ENCODE measurements at places on chromosomes 16 and 17.

- no peak for DNase-seq
Observed at GRCh38 chr17:75983501-75984181, 4.6 kb downstream of the TEN1 start.

GRCh38 chr16:12026741-12027490 lies 50.4 kb downstream of the SNX29 start:
- no peak for DNase-seq

DNA sequence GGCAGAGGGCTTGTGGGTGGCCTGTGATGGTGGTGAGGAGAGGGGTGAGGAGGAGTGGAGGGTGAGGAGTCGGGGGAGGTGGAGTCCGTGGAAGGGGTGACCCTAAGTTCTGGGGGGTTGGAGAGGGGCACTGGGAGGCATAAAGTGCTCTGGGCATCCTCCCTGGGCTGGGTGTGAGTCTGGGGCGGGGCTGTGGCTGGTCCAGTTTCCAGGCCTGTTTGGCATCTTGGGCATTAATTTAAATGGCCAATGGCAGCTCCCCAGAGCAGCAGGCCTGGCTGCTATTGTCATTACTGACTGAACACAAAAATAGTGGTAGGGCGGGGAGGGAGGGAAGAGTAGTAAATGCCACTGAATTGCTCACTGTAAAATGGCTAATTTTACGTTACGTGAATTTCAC lies 7.7 kb upstream of the ARHGAP23 start:
- no peak for DNase-seq

DNA sequence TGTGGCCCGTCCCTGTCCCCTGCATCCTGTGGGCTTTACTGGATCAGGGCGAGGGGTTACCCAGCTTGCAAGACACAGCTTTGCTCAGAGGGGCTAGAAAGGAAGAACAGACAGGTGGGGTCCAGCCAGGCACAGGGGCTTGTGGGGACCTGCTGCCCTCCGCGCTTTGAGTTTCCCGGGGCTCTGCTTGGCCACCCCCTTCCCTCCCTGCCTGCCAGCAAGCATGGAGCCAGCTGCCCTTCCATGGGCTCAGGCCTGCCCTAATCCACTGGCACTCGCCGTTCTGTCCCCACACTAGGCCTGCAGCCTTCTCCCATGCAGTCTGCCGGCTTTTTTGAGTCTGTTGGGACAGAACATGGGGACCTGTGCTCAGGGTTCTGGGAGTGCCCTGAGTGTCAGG lies 3.4 kb downstream of the SNN start:
- DNase-seq: no peak

DNA sequence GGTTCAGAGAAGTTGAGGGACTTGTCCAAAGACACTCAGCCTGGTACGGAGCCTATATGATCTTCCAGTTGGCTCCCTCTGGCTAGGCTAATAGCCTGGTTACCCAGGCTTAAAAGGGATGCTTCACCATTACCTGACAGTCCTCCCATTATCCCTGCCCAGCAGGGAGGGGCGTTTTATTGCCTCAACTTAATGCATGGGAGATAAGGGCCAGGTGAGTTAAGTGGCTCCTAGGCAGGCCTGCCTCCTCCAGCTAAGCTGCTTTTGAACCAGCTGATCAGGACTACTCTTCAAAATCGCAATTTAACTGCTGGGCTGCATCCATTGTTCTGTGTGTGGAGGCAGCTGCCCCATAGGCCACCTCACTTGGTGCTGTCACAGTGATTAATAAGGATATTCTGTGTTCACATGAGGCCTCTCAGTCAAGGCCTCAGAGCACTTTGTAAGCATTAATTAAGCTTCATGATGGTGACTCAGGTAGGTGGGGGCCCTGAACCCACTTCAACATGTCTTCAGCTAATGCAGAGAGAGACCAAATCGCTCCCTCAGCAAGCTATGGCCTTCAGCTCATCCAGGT lies 27.9 kb downstream of the SMPD3 start:
- no peak for DNase-seq

DNA sequence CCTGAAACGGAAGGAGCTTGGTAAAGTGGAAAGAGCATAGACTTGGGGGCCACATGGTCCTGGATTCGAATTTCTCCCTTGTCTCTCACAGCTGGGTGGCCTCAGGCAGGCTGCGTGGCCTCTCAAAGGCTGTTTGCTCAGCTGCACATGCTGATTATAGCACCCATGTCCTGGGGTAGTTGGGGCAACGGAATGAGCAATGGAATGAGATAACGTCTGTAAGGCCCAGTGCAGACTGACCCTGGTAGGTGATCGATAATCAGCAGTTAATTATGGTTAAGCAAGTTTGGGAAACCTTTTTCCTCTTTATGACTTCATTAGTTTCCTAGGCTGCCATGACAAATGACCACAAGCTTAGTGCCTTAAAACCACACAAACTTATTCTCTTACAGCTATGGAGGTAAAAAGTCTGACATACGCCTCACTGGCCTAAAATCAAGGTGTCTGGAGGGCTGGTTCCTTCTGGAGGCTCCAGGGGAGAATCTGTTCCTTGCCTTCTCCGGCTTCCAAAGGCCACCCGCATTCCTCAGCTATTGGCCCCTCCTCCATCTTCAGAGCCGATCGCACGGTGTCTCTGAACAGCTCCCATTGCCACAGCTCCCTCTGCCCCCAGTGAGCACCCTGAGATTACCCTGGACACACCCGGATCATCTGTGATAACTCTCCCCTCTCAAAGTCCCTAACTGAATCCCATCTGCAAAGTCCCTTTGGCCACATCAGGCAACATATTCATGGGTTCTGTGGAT lies 294.9 kb upstream of the FOXF1 start:
- DNase-seq: no peak

GRCh38 chr16:27317738-27318391 lies 4.1 kb downstream of the IL4R start:
- DNase-seq: no peak

GRCh38 chr17:43669971-43670644 lies 8.4 kb upstream of the MEOX1 start:
- DNase-seq: no peak

DNA sequence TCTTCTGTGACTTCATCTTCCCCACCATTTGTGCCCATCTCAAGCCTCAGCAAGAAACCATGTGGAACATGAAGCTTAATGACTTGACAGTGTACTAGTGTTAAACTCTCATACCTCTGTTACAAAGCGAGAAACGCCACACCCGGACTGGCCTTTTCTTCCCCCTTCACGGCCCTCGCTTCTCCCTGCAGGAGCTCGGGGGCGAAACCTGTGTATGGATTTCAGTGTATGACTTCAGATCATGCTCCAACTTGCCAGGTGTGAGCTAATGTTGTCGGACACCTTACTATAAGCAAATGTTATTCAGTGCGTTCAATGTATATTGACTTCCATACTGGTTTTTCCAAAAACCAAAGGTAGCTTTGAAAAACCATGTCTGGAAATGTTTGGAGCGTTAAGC lies 20.1 kb upstream of the SLC5A11 start:
- DNase-seq: no peak

DNA sequence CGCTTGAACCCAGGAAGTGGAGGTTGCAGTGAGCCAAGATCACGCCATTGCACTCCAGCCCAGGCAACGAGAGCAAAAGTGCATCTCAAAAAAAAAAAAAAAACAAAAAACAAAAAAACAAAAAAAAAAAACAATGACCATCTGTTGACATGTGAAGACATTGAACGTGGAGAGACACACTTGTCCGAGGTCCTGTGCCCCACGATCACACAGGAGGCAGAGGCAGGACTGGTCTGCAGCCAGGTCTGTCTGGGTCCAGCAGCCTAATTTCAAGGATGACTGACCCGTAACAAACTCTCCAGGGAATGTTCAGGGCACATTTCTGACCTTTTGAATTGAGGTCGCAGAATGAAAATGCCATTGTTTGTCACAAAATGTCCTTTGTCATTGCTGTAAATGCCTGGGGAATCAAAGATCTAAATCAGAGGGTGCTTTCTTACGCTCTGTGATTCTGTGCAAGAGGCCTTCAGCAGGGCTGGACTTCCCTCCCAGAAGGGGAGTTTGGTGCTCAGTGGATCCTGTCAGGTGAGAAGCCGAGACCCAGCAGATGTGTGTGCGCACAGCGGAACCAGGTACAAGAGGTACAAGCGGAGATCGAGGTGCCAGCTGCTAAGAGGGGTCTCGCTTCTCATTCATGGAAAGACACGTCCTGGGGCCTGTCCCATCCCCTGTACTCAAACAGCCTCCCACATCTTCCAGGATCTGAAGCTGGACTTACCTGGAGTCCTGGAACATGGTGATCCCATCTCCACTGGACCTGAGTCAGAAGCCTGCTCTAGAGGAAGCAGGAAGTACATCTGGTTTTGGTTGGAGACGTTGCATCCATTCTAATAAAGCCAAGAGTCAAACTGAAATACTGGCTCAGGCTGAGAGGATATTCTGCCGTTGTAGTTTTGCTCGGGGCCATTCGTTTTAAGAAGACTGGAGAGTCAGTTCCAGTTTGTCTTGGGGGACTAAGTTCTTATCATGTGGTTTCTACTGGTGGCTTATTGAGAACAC lies 95.8 kb downstream of the IRF8 start:
- DNase-seq: no peak
